ENCODE measurements at places on chromosomes 11 and 22. TPM values are rescaled to one million over a fixed set of nuclear protein-coding genes. Genes with fewer than 3 reads are reported as not detected.

TSPAN18 gene
- total RNA-seq = 38.7 TPM

APOBEC3B gene
- 51.6 TPM for total RNA-seq

PHRF1 gene
- total RNA-seq = 39.1 TPM

ZNF280B gene
- 2.0 TPM for total RNA-seq

OR51F1 gene
- not detected for total RNA-seq

DNAJB7 gene
- total RNA-seq = not detected

Data from activated CD4-positive, alpha-beta memory T cell treated with anti-CD3 and anti-CD28 coated beads, Interleukin-2, amount 10 ng/mL, durations not matched to agents 7 days and 5 days (primary cell).